Stimulated activated CD8-positive, alpha-beta memory T cell treated with anti-CD3 and anti-CD28 coated beads, Interleukin-2, amount 100 ng/mL, for 1 hour (primary cell): ENCODE measurements at places on chromosomes 1 and 21.

DNA sequence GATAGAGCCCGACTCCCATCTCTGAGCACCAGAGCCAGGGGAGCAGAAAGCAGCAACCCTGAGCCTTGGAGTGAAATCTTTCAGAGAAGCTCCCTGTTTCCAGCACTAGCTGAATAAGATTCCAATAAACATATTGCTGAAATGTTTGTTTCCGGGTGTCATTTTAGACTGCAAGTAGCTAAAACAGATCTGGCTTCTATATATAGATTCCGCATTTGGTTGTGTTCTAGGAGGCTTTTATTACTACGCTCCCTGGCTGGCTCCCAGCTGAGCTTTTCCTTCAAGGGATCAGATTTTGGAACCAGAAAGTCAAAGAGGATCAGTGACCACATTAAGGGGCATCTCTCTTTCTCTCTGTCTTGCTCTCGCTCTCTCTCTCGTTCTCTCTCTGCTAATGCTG lies 88.2 kb downstream of the PAPPA2 start:
- DNase-seq = no peak

- no peak for DNase-seq
These were observed 44.1 kb downstream of the SLC5A9 start for GRCh38 chr1:48266576-48266975.

- no peak for DNase-seq
These were observed 57.7 kb upstream of the DPT start for GRCh38 chr1:168786476-168787330.

GRCh38 chr1:15899266-15899665 lies 51.8 kb downstream of the SPEN start:
- DNase-seq = no peak

DNA sequence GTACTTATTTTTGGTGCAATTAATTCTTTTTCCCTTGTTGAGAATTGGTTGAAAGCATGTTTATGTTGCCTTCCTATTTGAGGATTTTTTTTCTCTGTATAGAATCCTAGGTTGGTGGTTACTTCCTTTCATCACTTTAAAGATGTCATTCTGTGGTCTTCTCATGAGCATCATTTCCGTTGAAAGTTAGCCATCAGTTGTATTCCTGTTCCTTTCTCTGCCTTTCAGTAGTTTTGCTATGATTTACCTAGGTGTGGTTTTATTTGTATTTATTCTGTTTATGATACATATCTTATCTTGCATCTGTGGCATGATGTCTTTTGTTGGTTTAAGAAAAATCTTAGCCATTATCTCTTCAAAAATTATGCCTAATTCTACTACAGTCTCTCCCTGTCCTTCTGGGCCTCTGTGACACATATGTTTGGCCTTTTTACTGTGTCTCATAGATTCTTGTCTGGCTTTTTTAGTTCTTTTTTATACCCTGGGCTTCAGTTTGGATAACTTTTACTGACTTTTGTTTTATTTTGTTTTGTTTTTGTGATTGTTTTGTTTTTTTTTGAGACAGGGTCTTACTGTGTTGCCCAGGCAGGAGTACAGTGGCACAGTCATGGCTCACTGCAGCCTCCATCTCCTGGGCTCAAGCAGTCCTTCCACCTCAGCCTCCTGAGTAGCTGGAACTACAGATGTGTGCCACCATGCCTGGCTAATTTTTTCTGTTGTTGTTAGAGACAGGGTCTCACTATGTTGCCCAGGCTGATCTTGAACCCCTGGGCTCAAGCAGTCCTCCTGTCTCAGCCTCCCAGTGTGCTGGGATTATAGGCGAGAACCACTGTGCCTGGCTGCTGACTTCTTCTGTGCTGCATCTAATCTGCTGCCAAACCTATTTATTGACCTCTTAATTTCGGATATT lies 24.1 kb downstream of the PTGFRN start:
- no peak for DNase-seq
